GF-D8 (cell line): ENCODE measurements at places on chromosomes 3 and 15.
A peak's percentile ranks its signal among the peaks of the same experiment; 100 is the strongest.

- DNase-seq, result no peak
These were observed 419.5 kb upstream of the PROK2 start for GRCh38 chr3:72204452-72204851.

DNA sequence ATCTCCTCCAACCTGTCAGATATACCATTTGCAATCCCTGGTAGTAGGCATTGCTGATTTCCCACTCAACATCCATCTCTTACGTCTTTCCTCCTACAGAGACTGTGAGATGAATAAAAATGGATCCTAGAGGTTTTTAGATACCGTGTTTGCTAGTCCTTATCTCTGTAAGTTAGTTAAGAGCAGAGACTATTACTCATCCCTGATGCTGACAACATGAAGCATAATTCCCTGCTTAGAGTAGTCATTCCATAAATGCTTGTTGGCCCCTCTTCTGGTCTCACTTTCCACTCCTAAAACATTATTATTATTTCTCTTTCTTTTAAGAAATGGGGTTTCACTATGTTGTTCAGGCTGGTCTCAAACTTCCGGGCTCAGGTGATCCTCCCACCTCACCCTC, 136.2 kb downstream of the RTP4 start:
- DNase-seq, result no peak

GRCh38 chr3:78645628-78646310, 1122.0 kb downstream of the ROBO1 start:
- peak; percentile 31 for DNase-seq

- DNase-seq, result peak; percentile 92
These were observed at the start of gene RASSF1 for GRCh38 chr3:50340448-50341329. Gene RASSF1 (minus strand): TSS chr3:50340836. CDS start chr3:50340805, 31 bp downstream.

DNA sequence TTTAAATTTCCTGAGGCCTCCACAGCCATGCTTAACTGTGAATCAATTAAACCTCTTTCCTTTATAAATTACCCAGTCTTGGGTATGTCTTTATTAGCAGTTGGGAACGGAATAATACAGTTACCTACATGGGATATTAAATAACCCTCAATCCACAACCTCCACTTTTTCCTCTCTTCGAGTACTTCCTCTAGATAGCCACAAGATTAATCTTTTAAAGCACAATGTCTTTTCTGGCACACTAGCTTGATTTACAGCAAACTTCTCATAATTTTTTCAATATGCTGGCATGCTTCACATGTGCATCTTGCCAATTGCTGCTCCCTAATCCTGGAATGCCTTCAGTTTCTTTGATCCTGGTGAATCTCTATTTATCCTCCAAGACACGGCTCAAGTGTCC, 92.2 kb downstream of the P2RY1 start:
- no peak for DNase-seq

- DNase-seq, result no peak
These were observed 27.1 kb upstream of the PIK3CB start for GRCh38 chr3:138861798-138862197.

DNA sequence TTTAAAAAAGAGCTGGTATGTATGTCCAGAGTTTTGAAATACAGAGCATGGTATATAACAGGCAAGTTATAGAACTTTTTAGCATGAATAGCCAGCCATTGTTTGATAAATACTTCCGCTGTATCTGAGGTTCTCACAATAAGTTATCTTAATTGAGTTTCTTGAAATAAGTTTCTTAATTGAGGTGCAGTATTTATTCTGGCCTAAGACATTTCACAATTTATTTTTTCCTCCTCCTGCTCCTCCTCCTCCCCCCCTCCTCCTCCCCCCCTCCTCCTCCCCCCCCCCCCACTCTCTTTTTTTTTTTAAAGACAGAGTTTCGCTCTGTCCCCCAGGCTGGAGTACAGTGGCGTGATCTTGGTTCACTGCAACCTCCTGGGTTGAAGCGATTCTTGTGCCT, 83.4 kb downstream of the VPS8 start:
- no peak for DNase-seq

DNA sequence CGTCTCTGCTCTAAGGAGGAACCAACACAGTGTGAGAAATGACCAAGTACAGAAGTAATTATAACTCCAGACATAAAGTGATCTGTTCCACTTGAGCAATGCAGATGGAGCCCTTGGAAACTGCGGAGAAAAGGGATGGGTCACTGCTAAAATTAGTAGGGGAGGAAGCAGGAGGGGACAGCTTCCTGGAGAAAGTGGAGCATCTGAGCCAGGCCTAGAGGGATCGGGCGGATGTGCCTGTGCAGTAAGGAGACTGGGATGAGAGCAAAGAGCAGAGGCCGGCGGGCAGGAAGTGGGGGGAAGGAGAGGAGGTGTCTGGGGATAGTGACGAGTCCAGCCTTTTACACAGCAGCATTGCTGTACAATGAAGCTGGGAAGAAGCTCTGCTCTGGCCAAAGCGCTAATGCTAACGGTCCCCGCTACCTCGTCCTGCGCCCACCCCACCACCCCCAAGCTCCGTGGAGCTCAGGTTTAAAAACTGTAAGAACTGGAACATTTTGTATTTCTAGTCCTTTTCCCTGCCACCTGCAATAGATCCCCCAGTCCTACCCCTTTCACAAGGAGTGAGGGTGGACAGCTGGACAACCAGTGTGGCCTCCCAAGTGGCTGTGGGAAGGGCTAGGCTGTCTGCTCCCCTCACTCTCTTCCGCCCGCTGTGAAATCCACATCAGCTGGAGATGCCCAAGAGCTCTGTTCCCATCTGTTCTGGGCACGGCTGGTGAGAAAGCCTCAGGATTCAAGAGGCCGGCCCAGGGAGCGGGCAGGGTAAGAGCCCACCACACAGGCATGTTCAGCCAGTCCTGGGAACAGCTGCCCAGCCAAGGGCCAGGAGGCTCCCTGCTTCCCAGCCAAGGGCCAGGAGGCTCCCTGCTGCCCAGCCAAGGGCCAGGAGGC, 53.0 kb upstream of the HES1 start:
- DNase-seq, result no peak

GRCh38 chr3:46705022-46705530, 3.9 kb downstream of the TMIE start:
- DNase-seq, result no peak

- no peak for DNase-seq
These were observed 42.2 kb upstream of the CD47 start for GRCh38 chr3:108133048-108133369.

DNA sequence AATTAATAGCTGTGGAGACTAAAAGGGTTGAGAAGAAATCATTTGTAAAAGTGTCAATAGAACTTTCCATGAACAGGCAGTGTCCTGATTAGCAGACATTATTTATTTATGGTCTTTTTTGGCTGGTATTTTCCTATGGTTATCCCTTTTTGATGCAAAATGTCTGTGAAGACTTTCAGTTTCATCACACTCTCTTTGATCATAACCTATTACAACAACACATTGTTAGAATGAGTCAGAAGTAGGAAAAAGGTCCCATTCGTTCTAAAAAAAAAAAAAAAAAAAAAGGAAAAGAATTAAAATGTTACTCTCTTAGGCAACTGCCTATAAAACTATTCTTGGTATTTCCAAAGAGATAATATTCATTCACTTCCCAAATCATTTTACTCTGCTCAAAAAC, 62.1 kb downstream of the SLC49A4 start:
- no peak for DNase-seq

DNA sequence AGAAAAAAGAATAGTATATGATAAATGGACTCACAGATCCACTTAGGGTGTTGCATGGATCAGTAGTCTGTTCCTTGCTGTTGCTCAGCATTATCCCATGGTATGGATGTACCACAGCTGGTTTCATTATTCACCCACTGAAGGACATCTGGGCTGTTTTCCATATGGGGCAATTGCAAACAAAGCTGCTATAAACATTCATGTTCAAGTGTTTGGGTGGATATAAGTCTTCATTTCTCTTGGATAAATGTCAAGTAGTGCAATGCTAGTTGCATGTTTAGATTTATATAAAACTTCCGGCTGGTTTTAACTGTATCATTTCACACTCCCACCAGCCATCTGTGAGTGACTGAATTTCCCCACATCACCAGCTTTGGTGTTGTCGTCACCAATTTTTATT, 137.7 kb downstream of the ASB7 start:
- DNase-seq, result no peak

- DNase-seq, result no peak
These were observed 2.8 kb upstream of the XCR1 start for GRCh38 chr3:46029953-46030543.

DNA sequence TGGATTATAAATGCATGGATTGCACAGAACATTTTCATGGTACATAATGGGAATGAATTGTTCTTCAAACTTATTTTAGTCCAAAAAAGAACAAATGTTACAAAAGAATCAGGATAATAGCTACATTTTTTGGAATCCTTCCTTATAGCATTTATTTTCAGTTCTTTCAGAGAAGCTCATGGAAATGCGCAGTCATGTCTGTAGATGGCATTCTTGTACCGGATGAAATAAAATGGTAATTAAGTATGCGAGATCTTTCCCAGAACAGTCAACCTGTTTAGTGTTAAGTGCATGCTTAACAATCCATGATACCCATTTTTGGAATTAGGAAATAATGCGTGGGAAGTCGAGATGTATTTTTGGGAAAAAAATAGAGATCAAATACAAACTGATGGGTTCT, 38.2 kb upstream of the GOLGA8B start:
- no peak for DNase-seq

- DNase-seq, result no peak
These were observed 157.2 kb downstream of the DCLK3 start for GRCh38 chr3:36606871-36607765.

- DNase-seq, result peak; percentile 9
These were observed 153.5 kb downstream of the SV2B start for GRCh38 chr15:91253605-91254004.

GRCh38 chr3:57956119-57956832, 51.9 kb upstream of the FLNB start:
- DNase-seq, result peak; percentile 38

DNA sequence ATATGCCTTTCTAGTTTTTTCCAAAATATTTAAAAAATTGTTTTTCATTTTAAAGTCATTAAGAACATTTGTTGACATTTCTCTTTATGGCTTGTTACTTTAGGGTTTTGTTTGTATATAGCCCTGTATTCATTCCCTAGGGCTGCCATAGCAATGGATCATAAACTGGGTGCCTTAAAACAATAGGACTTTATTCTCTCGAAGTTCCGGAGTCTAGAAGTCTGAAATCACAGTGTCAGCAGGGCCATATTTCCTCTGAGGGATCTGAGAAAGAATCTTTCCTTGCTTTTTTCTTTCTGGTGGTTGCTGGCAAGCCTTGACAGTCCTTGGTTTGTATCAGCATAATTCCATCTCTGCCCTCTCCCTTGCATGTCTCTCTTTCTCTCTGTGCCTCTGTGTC, 63.4 kb upstream of the CADPS start:
- no peak for DNase-seq

DNA sequence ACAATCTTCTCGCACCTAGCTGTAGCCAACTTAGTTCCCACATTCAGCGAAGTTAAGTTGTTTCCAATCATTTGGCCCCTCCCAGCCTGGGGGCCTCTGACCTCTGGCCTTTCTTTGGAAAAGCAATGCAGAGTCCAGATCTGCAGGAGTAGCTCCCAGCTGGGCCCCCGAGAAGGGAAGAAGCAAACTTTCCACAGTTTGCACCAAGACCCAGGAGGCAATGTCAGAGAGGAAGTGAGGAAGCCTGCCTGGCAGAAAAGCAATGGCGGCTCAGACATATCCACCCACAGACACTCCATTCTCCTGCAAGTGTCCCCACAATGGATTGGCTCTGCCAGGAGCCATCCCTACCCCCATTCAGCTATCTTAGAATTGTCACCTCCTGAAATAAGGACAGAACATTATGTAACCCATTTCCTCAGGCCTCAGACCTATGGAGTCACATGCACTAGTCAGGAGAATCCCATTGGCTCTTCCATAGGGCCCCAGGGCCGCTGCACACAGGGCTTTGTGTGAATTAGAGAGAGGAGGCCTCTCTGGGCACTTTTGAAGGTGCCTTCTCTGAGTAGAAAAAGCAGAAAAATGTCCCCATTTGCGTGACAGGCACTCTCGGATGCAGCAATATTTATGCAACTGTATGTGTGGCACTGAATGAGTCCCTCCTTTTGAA, 3.0 kb upstream of the BUB1B start:
- no peak for DNase-seq

DNA sequence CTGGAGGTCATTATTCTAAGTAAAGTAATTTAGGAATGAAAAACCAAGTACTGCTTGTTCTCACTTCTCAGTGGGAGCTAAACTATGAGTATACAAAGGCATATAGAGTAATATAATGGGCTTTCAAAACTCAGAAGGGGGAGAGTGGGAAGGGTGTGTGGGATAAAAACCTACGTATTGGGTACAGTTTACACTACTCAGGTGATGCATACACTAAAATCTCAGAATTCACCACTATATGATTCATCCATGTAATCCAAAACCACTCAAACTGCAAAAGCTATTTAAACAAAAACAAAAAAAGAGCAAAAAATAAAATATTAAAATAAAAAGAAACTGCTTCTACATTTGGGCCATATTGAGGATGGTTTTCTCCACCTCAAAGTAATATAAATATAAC, 623.3 kb downstream of the NSUN3 start:
- no peak for DNase-seq

GRCh38 chr15:62109982-62110851, 43.4 kb downstream of the C2CD4A start:
- no peak for DNase-seq

DNA sequence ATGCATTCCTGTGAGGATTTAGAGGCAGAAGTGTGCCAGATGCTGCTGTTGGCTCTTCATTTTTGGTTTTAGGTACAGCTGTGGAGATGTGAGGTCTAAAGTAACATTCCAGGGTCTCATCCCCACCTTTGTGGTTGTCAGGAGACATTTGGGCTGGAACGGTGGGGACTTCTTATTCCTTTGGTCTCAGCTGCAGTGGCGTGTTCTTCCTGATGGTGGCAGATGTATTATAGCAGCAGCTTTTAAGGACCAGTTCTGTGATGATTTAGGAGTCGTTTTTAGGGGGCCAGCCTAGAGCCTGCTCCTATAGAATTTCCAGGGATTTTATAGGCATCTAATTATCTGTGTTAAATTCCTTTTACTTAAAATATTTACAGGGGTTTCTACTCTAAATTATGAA, 221.0 kb upstream of the EOMES start:
- no peak for DNase-seq

DNA sequence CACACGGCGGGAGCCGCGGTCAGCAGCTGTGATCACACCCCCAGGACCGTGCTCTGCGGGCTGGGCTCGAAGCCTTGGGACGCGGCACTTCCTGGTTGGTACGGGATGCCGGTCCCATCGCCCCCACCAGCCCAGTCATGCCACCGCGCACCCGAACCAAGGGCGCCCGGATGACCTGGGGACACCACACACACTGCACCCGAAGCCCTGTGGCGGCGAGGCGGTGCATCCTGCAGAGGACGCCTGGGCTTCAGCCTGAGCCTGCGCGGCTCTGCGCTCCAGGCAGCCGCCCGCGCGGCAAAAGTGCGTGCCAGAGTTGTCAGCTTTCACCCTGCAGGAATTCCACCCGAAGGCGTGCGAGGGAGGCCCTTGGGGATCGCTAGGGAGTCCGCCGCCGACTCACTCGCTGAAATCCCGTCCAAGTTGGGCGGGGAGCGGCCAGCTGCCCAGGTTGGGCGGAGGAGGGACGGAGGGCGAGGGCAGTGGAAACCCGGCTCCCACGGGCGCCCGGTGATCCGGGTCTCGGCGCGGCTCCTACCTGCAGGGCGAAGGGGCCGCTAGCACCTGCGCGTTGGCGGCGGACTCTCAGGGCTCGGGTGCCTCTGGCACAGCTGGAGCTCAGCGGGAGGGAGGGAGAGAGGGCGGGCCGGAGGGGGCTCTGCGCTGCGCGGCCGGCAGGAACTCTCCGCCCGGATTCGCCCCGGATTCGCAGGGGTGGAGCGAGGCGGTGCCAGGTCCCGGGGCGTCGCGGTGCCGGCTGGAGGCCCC, at the start of gene PLD1:
Gene PLD1, minus strand, starts transcription at position 623 of the 768 bp plus-strand sequence. CDS start 72,432 bp downstream, outside the sequence.
- DNase-seq, result peak; percentile 64
